ENCODE measurements at places on chromosomes 1 and 21.

GRCh38 chr1:108505763-108506070 is 54.2 kb upstream of the EEIG2 start:
- no peak for DNase-seq

DNA sequence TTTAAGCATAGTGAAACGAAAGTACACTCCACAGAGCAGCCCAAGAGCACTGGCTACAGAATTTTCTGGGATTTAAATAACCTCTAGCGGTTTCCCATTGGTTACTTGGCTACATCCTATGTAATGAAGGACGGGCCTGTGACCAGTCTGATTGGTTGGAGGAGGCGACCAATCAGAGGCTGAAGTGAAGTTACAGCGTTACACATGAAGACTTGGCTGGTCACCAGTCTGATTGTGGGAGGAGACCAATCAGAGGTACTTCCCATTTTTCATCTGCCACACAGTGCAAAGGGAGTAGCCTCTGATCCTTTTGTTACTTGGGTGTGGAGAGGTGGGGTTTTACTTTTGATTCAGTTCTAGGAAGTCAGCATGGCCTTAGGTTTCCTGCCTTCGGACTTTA is 142.7 kb upstream of the SERTAD4 start:
- DNase-seq, result no peak

DNA sequence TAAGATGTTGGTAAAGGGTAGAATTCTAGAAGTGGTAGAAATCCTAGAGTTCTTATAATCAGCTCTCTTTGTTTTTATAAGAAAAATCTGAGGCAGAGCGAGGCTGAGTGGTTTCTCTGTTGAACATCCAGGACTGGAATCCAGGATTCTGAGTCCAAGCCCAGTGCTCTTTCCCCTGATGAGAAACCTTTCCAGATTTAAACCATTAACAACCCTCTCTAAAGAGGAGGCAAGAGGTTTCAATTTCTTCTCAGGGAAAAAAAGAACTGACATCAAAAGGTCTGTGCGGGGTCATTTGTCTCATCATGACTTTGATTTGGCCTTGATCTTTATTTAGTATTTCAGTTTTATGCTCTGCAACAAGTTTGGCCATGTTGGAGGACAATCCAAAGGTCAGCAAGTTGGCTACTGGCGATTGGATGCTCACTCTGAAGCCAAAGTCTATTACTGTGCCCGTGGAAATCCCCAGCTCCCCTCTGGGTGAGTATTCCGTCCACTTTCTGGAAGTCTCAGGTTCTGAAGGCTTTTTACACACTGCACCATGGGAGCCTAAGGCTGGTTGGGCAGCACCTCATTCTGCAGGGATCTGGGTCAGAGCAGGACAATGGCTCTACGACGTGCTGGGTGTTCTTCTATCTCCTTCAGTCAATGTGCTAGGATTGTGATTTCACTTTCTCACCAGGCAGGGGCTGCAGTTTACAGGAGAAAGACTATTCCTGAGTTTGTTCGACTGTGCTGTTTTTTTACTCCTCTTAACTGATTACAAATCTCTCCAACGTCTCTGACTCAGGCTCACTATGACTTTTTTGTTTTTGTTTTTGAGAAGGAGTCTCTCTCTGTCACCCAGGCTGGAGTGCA is 18.9 kb upstream of the CCT8 start:
- no peak for DNase-seq

- no peak for DNase-seq
Observed at GRCh38 chr1:15065291-15065690, 88.3 kb upstream of the TMEM51 start.

- no peak for DNase-seq
Observed at GRCh38 chr1:81034291-81034690, 766.4 kb upstream of the ADGRL2 start.

DNA sequence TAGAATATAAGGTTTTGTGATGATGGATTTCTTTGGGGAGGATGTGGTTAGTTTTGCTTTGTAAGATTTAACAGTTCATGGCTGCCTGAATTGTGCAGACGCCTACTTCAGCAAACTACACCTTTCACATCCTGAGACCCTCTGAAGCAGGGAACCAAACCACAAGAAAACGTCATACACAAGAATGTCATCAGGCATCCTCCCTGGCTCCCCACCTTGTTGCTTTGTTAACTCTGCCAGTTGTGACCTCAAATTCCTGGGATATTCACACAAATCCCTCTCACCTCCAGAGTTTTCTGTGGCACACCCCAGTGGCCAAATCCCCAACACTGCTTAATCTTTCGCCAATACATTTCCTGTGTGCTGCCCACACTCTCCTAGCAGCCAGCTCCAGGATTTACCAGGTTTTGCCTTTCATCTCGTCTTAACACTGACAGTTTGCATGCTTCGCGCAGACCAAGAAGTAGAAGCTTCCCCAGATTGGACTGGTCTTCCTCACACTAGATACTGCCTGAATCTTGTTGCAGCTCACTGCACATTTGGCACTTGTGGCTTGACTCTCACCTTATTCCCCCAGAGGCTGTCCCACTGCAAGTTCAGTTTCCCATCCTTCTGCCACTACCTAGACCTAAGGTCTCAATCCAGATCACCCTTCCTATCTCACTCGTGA is 51.1 kb upstream of the CTTNBP2NL start:
- DNase-seq, result no peak

GRCh38 chr1:96926176-96926575 is 204.6 kb downstream of the PTBP2 start:
- DNase-seq, result no peak

DNA sequence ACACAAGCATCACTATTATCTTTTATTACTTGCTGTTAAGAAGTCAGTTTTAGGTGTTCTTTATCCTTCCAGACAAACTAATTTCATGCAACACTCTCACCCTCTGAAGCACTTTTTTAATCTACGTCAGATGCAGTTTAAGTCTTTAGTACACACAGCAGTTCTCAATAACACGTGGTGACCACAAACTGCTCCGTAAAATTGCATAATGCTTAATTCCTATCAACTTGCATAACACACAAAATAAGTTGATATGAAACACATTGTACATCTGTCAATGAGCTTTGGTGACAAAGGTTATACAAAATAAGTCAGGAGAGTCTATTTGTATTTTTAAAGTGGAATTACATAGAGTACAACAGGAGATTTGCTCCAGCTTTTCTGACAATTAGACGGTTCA is 140.9 kb upstream of the ETS2 start:
- no peak for DNase-seq

DNA sequence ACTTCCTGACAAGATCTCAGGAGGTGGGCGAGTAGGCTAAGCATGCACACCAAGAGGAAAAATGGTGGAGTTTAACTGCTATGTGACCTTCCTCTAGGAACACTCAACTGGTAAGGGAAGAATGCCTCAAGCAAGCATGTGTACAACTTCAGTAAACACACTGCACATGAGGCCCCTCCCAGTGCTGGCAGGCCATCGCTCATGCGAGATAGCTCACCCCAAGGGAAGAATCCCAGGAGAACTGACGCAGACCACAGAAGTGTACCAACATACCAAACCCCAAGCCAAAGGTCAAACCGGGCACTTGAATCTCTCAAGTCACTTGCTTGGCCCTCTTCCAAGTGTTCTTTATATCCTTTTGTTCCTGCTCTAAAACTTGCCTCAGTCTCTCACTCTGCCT is 40.5 kb upstream of the GALNT2 start:
- DNase-seq, result no peak

DNA sequence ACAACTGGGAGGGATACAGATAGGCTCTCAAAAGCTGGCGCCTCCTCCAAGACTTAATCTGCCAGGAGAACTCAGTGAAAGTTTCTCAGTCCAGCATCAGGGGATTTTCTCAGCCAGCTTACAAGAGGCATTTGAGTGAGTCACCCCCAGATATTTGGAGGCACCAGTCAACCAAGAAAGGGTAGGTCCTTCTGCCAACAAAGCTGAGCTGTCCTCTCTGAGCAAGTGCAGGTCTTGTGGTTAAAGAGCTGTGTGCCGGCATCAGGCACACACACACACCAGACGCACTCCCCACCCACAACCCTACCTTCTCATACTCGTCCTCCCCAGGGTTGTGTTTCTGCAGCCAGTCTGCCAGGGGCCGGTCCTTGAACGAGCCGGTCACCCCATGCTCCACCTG is 27.0 kb upstream of the PPP1R15B start:
- DNase-seq, result no peak

DNA sequence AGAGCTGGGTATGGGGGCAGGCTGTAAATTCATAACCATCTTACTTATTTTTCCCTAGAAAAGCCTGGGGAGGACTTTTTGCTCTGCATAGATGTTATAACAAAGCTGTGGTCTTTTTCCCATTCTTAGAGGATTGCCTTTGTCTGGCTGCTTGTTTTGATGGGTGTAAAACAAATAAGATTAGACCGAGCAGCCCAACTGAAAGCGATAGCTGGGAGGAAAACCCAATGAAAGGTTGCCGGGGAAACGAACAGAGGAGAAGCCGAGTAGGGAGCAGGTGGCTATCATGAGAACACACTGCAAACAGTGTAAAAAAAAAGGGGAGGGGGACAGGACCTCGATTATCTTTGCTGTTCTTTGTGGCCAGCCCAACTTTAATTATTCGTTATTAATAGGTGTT is 1.9 kb downstream of the ELAVL4 start:
- DNase-seq, result peak; percentile 91

DNA sequence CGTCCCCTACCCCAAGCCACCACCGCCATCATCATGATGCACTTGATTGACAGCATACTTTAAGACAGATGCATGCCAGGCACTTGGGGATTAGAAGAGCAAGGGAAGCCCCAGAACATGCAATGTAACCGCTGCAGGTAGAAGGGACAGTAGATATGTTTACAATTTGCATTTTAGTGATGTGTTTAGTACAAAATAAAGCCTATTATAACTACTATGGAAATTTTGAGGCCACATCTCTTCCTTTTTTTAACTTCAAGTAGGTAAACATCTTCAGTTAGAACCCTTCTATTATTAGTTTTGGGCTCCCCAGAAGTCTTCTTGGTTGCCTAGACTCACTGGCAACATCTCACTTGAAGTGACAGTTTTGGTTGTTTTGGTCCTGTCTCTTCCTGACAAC is 25.3 kb downstream of the CR1L start:
- no peak for DNase-seq

GRCh38 chr1:32746130-32746529 is 43.6 kb upstream of the SYNC start:
- no peak for DNase-seq
